ENCODE measurements at places on chromosomes 5 and 9.

DNA sequence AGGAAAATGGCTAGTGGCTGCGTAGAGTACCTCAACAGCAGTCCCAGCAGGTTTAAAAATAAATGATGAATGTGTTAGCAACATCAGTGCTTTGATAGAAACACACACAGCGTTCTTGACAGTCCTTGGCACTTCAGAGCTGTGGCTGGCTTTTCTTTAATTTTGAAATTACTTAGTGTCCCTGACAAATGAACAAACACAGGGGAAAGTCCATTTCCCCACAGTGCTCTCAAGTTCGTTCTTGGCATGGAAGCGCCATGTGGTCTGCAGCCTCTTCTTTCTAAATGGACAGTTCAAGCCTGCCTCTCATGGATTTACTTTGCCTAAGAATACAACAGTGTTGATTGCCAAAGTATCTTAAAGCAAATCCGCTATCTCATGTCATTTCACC, 102.2 kb downstream of the ADAMTS12 start:
- no peak for DNase-seq

DNA sequence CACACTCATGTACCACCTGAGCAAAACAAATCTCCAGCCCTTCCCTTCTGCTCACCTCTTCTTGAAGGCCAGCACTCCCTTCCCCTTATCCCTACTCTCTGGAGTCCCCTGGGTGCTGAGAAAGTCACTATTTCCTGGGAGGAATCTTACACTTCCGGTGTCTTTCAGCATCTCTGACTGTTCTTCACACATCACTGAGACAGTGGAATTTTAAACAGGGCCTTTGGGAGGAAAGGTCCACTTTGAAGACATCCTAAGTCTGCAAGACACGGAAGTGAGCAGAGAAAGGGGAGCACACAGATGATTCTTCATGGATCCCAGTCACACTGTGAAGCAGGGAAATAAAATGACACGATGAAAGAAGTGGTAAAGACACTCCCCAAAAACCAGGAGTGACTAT, 25.6 kb downstream of the FRMD3 start:
- no peak for DNase-seq

GRCh38 chr5:36230151-36230790, 11.5 kb downstream of the NADK2 start:
- DNase-seq, result no peak

DNA sequence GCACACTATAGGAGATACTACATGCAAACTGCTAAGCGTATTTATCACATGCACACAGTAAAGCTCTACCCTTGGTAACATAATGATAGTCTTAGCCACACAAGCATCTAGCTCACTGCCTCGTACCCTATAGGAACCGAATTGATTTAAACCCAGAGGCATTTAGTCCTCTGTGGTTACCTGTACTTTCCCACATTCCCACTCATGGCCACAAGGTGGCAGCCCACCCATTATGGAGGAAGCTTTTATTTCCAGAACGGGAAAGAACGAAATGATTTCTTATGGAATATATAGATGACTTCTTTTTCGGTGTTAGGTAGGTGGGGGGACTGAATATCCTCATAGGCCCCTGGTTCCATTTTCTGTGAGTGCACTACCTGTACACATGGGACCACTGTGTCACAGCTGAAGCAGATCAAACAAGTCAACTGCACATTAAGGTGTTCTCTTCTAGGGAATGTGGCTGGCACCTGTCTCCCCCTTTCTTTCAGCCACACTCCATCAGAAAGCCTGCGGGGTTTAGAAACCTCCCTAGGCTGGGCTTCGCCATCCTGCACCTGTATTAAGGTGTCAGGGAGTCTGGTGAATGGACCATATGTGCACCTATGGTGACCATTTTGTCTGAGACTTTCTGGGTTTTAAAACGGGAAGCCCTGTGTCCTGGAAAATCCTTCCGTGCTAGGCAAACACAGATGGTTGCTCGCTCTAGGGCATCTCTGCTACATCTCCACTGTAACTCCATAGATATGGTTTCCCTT, 313.2 kb downstream of the SLIT3 start:
- DNase-seq, result peak; percentile 79

DNA sequence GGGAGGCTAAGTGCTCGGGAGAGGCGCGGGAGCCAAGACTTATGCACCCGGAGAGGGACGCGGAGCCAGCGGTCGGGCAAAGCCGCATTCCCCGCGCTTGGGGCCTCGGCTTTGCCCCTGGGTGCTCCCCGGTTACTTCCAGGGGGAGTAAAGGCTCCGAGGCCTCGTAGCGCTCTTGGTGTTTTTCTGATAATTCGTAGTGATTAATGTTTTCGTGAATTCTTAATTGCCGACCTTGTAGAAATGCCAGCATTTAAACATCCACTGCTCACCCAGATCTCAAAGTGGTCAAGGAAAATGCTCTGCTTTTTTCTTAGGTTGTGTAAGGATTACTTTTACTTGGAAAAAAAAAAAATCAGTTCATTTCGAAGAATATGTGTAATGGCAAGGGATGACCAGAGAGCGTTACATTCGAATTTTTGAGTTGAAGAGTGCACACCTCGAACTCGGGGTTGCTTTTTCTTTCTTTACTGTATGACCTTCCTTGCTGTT, 654 bp upstream of the TUT7 start:
- DNase-seq, result peak; percentile 50

GRCh38 chr9:8880060-8880459, 1080.5 kb upstream of the DMAC1 start:
- no peak for DNase-seq

DNA sequence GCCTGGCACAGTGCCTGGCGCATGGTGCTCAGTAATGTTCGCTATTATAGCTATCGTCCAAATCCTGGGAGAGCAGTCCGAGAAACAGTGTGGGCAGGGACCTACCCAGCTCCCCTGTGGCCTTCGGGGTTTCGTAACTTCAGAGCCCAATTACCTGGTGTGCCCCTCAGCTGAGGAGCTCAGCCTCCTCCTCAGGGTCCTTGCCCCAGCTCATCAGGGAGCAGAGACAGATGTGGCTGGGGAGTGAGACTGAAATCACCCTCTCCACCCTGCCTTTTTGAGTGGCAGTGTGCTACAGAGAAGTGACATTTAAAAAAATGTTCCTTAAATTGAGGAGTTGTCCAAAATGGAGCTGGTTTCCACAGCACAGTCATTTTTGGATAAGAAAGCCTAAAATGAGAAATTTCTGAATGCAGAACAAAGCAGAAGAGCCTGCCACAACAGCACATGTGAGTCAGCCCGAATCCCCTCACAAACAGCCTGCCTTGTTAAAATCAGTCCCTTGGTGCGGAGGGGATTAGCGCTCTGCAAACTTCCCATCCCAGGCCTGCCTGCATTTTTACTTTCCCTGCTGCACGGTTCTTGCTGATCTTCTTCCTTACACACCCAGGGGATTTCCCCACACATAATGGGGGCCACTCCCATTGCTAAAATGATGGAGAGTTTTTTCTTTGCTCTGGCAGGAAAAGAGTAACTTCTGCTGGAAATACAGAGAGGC, 78.1 kb upstream of the PITX1 start:
- no peak for DNase-seq

DNA sequence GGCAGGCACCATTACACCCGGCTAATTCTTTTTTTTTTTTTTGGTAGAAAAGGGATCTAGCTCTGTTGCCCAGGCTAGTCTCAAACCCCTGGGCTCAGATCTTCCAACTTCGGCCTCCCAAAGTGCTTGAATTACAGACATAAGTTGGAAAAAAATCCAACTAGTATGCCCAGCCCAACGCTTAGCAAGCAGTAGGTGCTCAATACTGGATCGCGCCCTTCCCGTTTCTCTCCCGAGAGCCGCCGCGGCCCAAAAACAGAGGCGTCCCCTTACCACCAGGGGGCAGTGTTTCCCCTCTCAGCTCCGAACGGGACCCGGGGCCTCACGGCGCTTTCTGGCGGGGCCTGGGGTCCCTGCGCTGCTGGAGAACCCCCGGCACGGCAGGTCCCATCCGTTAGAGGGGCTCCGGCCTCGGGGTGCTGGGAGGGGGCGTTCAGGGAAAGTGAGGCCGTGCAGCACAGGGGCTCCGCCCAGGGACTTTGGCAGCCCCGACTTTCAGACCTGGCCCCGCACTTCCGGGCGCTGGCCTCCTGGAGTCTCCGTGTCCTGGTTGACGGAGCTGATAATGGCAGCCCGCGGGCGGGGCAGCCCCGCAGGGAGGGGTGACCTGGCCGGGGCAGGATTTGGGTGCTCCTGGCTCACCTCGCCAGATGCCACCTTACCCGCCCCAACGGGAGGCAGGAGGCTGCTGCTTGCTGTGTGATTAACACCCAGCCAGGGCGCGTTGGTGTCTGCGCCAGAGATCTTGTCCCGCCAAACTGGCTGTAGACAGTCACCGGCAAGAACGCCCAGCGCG, 15.2 kb downstream of the PTGES start:
- DNase-seq, result peak; percentile 73

GRCh38 chr9:91451431-91452270, 28.0 kb upstream of the NFIL3 start:
- no peak for DNase-seq

- DNase-seq, result peak; percentile 12
Observed at GRCh38 chr9:100455470-100455869, 17.5 kb upstream of the TMEFF1 start.

DNA sequence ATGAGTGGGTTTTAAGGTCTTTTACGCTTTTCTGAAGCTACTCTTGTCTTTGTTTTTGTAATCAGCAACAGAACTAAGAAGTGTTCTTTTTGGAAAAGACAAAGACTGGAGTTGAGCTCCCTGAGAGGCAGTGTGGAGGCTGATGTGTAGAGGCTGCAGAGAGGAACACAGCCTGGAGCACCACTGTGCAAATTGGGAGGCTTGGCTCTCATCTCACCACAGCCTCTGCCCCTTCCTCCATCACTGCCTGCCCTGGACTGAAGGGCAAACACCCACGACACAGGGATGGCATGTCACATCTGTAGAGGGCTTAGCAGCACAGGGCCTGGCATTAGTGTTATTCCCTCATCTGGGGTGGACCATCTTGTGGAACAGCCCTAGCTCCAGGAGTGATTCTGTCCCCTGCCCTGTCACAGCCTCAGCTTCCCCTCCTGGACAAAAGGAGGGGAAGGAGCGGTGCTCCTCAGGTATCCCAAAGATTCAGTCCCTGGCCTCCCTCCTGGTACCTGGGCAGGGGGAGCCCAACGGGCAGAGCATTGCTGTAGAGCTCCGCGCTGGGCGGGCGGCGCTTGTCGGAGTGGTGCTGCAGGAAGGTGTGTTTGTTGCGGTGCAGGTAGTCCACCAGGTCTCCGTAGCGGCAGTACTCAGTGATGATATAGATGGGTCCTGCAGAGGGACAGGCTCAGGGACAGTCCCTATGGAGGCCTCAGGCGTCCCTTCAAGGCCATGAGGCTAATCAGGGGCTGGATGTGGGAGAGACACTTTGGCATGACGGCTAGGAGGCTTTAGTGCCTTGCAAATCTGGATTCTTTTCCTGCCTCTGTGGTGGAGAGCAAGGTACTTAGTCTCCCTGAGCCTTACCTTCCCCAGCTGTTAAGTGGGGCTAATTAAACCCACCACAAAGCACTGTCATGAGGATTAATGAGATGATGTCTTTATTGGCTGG, 32.8 kb downstream of the PDGFRB start:
- no peak for DNase-seq

GRCh38 chr5:94366811-94367210, 251.6 kb downstream of the KIAA0825 start:
- DNase-seq, result no peak

DNA sequence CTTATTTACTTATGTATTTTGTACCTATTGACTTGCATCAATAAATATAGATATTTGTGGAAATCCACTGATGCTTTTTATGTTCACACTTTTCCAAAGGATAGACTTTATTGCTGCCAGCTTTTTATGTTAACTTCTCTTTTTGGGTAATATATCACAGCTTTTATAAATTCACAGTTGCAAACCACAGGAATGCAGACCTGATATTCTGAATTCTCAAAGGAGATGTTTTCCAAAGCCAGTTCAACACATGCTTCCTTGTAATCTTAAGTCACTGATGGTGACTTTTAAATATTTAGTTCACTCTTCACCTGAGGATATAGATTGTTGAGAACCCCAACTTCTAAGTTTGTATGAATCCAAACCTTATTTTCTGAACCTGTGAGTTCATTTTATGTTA, 223.4 kb upstream of the PRR16 start:
- DNase-seq, result peak; percentile 72

DNA sequence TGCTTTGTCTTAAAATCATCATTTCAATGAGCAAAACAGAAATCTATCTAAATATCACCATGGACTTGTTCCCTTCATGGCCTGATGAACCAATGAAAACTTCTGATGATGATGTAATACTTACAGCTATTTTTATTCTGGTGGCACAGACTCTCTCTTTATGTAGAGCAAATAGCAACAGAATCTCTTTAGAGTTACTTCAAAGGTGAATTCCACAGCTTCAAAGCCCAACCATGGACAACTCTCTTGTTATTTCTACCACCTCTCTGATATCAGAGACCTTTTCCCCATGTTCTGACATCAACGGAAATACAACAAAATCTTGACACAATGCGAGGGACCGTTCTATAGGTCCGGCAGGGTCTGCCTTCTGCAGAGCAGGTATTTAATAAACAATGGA, 70.1 kb downstream of the RETREG1 start:
- peak; percentile 63 for DNase-seq

- no peak for DNase-seq
Observed at GRCh38 chr9:90505695-90506094, 136.9 kb downstream of the DIRAS2 start.

DNA sequence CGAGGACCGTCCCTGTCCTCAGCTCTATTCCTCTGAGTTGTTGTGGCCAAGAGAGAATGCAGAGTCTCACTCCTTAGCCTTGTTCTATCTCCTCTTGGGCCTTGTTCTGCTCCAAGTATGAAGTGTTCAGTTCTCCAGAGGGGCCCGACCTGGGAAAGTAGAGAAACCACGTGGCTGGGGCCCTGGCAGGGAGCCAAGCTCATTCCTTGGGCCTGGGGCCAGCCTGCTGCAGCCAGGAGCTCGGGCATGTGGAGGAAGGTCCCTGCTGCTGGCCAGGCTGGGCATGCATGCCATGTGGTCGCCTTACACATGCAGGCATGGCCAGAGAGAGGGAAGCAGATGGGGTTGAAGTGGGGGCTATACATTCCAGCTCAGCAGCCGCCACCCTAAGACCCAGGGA, 60.7 kb downstream of the COL27A1 start:
- DNase-seq, result peak; percentile 69

DNA sequence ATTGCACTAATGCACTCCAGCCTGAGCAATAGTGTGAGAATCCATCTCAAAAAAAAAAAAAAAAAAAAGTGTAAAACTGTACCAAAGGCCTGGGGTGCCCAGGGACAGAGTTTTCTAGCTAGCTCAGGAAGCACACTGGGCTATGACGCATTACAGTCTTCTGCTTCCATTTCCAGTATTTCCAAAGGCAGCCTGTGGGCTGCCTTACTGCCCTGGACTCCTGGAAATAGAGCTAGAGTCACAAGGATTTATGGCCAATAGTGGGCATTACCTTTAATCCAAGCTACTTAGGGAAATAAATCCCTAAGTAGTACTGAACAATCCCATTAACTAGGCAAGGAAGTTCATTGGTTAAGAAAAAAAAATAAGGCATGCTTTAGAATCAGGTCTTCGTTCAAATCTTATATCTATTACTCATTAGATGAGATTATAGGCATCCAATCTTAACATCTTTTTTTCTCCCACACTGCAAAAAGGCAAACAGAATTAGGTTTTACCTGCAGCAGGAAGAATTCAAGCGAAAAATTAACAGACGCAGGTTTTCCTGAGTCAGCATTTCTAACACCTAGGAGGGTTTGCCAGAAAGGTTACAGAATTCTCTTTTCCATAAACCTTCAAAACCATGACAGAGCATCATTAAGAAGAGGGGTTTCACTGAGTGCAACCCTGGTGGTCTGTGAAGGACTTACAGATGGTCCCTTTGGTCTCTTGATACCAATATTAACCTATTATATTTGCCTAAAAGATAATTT, 85.6 kb upstream of the CCDC112 start:
- no peak for DNase-seq

- DNase-seq, result no peak
Observed at GRCh38 chr5:50606179-50606578, 60.3 kb upstream of the PARP8 start.
